ENCODE measurements at places on chromosomes 6 and 20.
A peak's percentile ranks its signal among the peaks of the same experiment; 100 is the strongest.

GRCh38 chr20:37384683-37385174 is 38.8 kb downstream of the SRC start:
- DNase-seq, result peak; percentile 56

- peak; percentile 77 for DNase-seq
Observed at GRCh38 chr20:362271-363254, 15.7 kb downstream of the NRSN2 start.

DNA sequence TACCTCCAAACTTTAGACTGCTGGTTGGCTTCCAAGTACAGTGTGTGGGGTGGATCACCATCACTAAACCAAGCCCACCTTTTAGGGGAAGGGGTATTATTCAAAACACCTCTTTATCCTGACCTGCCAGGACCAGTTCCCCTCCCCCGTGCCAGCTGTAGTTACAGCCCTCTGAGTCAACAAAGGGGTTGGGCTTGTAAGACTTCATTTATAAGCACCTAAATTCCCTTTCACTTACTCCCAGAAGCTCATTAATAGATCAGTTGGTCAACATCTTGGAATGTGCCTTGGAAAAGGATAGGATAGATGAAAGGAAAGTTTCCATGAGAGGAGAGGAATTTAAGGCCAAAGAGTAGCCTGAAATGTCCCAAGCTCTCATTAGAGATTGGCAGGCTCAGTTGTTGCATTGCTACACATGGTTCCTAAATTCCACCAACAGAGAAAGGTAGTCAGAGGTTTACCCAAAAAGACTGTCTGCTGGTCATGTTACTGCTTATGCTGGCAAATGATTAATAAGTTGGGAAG is 59.2 kb downstream of the TNFAIP3 start:
- peak; percentile 88 for DNase-seq

GRCh38 chr6:109870089-109870410 is 108.1 kb upstream of the GPR6 start:
- no peak for DNase-seq

DNA sequence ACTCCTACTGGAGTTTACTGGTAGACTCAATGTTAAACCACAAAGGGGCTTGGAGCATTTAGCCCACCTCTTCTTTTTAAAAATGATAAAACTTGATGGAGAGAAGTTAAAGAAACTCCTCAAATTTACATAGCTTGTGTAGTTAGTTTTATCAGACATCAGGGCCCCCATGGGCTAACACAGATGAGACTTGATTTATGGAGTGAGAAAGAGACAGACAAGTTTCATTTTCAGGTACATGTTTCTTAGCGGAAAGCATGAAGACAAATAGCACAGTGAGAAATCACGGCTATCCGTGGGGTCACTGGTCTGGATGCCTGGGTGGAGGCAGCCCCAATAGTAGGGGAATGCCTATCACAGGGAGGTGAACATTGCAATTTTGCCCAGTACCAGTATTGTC is 173.6 kb downstream of the TFAP2B start:
- no peak for DNase-seq

DNA sequence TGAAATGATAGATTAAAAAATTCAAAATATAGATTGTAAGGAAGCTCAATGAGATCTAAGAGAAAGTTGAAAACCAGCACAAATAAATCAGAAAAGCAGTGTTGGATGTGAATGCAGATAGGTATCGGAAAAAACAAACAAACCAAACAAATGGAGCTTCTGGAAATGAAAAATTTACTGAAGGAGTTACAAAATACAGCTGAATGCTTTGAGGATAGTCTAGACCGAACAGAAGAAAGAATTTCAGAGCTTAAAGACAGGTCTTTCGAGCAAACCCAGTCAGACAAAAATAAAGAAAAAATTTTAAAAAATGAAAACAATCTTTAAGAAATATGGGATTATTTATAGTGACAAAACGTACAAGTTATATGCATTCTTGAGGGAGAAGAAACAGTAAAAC is 146.7 kb downstream of the FAM83B start:
- DNase-seq, result no peak

GRCh38 chr6:2476376-2476775 is 231.0 kb upstream of the GMDS start:
- DNase-seq, result peak; percentile 18

- DNase-seq, result peak; percentile 17
Observed at GRCh38 chr6:142543606-142544005, 241.8 kb downstream of the ADGRG6 start.

DNA sequence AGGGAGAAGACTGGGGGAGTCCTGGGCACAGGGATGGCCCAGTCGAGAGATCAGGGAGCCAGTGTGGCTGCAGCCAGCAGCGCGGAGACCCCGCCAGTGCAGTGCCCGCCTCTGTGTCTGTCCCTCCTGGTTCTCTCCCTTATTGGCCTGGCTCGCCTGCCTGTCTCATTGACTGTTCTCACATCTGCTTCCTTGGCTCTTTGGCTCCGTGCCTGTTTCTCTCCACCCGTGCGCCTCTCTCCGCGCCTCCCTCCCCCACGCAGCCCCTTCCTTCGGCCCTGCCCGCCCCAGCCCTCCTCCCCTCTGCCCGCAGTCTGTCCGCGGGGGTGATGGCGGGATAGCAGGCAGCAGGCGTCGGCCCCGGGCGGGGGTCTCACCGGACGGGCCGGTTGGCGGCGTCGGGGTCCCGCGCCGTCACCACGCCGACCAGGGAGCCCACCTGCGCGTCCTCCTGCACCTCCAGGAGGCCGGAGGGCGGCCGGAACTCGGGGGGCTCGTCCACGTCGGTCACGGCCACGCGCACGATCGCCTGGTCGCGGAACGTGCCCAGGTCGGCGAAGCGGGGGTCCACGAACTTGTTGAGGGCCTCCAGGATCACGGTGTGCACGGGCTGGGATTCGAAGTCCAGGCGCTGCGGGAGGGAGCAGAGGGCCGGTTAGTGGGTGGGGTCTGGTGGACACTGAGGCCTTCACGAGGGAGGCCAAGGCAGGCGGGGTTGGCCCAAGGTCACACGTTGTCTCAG is 92.0 kb downstream of the CD40 start:
- no peak for DNase-seq

DNA sequence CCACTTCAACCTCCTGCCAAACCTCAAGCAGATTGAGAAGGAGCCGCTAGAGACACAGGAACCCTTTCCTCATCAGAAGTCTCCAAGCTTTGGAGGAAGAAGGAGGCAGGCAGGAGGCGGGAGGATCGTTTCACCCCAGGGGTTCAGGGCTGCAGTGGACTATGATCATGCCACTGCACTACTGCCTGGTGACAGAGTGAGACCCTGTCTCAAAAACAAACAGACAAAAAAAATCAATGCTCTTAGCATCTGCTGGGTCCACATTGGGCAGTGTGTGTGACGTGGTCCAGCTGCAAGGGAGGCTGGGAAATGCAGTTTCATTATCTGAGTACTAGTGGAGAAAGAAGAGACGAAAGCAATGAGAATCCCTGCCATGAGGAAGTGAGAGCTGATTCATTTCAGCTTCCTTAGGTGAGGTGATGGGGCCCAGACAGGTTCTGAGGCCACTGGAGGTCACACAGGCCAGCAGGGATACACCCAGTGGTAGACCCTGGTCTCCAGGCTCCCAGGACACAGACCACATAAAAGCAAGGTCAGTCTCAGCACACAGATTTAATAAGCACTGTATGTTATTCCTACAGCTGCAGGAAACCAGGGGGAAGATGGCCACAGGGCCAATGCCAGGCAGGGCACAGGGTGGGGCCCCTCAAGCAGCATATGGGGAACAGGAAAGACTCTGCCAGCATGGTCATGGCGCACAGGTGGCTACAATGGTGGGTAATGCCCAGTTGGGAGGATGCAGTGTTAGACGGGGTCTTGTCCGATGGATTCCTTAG is 4.3 kb downstream of the GFRA4 start:
- no peak for DNase-seq

DNA sequence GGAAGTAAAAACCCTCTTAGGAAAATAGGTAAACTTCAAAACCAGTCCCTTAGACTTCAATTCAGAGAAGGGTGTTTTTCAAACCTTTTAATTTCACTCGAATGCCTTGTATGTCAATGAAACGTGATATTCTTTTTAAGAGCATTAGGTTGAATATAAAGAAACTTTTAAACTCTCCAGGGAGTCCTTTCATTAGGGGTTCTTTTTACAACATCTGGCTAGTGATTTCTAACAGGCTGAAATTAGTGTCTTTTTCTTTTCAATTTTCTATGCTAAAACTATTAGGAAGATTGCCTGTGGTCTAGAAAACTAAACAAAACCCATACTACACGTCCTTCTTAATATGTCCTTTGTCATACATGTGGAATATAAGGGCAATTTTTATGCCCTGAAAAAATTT is 569.7 kb upstream of the CITED2 start:
- no peak for DNase-seq

DNA sequence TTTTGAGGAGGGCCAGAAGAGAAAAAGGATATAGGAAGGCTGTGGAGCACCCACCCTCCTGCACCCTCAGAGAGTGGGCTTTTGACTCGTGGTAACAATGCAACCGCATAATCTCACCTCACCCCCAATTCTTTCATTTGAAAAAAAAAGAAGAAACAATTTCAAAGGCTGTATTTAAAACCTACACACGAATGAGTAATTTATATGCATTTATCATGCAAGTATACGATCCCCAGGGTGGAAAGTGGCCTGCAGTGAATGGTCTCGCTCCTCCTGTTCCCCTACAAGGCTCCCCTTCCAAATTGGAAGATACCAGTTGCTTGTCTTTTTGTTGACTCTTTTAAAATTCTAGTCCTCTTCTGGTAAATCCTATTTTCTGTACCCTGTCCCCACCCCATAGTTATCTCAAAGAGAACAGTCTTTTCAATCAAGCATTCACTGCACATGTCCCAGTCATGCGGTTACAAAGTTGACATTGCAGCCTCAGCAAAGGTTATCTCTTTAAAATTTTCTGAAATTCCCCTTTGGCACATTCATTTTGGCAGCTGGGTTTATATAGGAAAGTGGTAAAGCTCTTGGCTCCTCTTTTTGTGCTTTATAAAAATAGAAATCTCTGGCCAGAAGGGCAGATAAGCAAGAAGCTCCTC is 110.6 kb downstream of the ARID1B start:
- no peak for DNase-seq

DNA sequence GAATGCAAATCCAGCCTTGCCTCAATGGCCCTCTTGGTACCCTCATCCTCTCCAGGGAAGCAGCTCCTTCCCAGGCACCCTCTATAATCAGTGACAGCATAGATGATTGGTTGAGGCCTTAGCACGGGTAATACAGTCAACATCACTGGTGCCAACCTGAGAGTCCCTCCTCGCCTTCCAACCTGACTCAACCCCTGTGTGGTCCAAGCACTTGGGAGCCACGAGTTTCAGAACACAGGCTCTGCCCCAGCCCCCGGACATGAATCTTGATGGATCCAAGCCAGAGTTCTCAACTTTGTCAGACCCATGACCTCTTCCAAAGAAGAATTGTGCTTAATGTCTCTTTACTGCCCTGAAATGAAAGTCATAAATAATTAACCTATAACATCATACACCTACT is 213.9 kb downstream of the PREX1 start:
- no peak for DNase-seq

DNA sequence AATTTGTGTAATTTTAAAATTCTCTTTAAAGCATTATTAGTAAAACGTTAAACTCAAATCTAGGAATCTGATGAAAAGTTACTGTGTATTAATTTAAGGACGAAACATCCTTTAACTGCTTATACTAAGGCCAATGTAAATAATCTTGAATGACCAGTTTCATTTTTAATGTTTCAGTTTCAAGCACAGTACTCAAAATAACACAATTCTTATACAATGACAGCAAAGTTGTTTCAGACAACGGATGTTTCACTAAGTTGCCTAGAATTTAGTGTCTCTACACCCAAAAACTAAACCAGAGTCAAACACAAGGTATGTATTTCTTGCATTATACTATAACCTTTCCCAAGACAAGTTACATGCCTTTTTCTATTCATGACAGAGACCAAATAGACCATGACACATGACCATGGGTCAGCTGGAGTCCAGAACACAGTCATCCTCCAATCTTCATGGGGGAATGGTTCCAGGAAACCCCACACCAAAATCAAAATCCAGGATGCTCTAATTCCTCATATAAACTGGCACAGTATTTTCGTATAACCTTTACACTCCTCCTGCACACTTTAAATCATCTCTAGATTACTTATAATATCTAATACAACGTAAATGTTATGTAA is 7.7 kb downstream of the PHIP start:
- peak; percentile 20 for DNase-seq

DNA sequence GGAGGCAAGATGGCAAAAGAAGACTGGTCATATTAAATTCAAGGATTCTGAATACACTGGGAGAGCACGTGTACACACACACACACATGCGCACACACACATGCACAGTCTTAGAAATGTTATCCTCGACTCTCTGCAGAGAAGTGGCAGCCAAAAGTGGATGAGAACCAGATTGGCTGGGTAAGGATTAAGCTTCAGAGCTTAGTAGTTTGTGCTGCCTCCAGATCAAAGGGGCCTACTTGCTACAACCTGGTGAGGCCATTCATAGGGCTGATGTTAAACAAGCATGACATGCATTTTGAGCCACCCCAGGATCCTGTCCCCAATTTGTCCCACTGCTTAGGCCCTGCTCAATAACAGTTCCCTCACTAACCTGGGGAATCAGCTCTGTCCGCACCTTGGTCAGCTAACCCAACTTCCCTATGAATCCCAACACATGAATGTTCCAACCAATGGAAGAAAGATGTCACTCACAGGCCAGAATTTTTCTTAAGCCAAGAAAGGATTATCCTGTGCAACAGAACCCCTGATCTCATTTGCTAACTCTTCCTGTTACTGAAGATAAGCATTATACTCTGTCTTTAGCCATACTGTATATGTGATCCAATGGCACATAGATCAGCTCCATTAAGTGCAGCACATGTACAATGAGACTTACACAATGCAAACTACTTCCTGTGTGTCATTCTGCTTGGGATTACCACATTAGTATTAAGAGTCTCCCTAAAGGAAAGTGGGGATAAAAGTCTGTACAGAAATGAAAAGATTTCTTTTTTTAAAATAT is 31.0 kb downstream of the TOMM6 start:
- DNase-seq, result peak; percentile 28

DNA sequence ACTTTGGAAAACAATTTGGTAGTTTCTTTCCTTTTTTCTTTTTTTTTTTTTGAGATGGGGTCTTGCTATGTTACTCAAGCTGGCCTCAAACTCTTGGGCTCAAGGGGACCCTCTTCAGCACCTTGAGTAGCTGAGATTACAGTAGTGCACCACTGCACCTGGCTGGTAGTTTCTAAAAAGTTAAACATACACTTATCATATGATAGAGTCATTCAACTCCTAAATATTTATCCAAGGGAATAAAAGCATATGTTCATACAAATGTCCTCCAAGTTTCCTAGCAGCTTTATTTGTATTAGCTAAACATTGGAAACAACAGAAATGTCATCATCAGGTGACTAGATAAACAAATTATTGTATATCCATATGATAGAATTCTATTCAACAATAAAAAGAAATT is 213.9 kb downstream of the LRFN2 start:
- no peak for DNase-seq
